ENCODE measurements at places on chromosomes 16 and 17. TPM values are rescaled to one million over a fixed set of nuclear protein-coding genes. Genes with fewer than 3 reads are reported as not detected.

CHD9NB gene
- 2.1 TPM for total RNA-seq

CHST4 gene
- not detected for total RNA-seq

PITPNM3 gene
- total RNA-seq, result 0.37 TPM

ZNF778 gene
- total RNA-seq, result 11.7 TPM

HBQ1 gene
- total RNA-seq, result 0.44 TPM

FA2H gene
- total RNA-seq, result not detected

NDUFAF8 gene
- 30.0 TPM for total RNA-seq

TOM1L1 gene
- 18.0 TPM for total RNA-seq

DPEP2 gene
- total RNA-seq, result not detected

MAP2K4 gene
- total RNA-seq, result 29.6 TPM

TMEM94 gene
- 38.3 TPM for total RNA-seq

VMO1 gene
- total RNA-seq, result 0.11 TPM

All from uterine smooth muscle cell (primary cell).